ENCODE measurements at places on chromosomes 5 and 9. TPM values are rescaled to one million over a fixed set of nuclear protein-coding genes. Genes with fewer than 3 reads are reported as not detected.

The HAPLN1 gene
- not detected for total RNA-seq

The FAM53C gene
- total RNA-seq: 23.7 TPM

The RGMB gene
- total RNA-seq: 22.8 TPM

GRCh38 chr9:115759426-115759825 lies 394.2 kb upstream of the PAPPA start:
- H3K4me3 ChIP-seq: no peak overlapping the region
- H3K27ac ChIP-seq: no peak overlapping the region
- no peaks in the 10 kb centered on the region for H3K27me3 ChIP-seq
- no peaks in the 10 kb centered on the region for H3K4me1 ChIP-seq

DNA sequence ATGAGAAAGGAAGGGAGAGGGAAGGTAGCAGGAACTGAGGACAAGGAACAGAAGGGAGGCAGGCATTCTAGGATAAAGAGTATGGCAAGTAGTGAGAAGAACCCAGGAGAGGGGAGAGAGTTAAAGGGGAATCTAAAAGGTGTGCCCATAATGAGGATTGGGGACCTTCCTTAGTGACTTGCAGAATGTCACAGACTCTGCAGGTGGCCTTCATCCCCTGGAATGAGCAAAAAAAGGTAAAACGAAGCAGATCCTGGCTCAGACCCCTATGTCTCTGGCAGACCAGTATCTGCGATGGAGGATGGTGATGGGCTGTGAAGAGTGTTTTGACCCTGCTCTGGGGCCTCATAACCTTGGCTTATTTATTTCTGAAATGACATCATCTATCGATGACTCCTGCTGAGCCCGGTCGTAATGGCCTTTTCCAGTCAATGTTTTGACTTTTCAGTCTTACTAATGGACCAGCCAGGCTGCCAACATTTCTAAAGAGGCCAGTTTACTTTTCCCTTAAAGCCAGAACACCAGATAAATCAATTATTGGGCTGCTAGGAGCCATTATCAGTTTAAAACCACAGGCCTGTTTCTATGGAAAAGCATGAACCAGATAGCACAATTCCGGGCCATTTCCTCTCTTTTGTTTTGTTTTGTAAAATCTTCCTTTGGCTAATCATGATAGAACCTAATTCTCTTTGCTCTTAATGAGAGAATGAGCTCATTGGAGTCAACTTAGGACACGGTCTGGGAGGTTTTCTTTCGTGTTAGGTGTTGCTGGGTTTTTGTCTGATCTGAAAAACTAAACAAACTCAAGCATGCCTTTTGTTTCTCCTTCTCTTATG lies 3.1 kb downstream of the TMOD1 start:
- H3K4me3 ChIP-seq: no peak overlapping the region
- H3K27me3 ChIP-seq: peaks cover 17% of the 10 kb centered on the region
- no peak overlapping the region for H3K27ac ChIP-seq
- peaks cover 20% of the 10 kb centered on the region for H3K4me1 ChIP-seq

DNA sequence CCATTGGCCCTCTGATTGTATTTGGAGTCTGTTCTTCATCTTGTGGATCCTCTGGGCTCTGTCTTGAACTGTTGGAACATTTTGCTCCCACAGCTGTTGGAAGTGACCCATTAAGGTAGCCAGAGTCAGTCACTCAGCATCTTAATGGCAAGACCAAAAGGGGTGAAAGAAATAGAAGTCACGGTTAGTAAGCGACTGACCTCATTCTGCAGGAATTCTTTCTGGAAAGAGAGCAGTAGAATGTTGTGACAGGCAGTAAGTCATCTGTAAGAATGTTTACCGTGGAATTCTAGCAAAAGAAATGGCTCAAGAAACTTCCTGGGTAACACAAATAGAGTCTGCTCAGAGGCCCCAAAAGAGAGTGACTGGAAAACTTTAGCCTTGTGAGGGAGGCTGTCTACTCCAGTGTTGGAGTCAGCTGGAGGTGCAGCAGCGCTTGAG lies 28.6 kb upstream of the TNC start:
- H3K4me3 ChIP-seq: no peak overlapping the region
- H3K27ac ChIP-seq: no peak overlapping the region
- H3K27me3 ChIP-seq: peaks cover 6% of the 10 kb centered on the region

- H3K27me3 ChIP-seq: no peaks in the 10 kb centered on the region
- H3K27ac ChIP-seq: no peak overlapping the region
- H3K36me3 ChIP-seq: no peaks in the 10 kb centered on the region
Observed at GRCh38 chr5:3875144-3875543, 279.5 kb downstream of the IRX1 start.

GRCh38 chr5:34022121-34022705 lies 14.4 kb upstream of the AMACR start:
- H3K27ac ChIP-seq: peak overlapping the region; percentile 30
- H3K4me1 ChIP-seq: peaks cover 12% of the 10 kb centered on the region
- H3K4me3 ChIP-seq: peak overlapping the region; percentile 18
- H3K36me3 ChIP-seq: peaks cover 25% of the 10 kb centered on the region

DNA sequence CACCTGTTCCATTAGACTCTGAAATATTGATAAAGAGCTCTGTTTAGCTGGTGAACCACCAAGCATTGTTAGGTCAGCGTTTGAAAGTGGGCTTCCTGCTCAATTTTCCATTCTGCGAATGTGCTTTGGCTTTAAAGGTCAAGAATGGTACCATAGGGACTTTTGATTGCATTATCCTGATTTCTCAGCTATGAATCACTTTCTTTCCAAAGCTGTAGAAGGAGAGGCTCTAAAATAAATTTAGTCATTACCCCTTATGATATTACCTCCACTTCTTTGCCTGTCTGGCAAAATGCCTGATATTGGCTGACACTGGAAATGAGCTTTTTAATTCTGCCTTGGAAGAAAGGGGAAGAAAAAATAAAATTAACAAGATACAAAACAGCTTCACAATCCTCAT lies 237.2 kb upstream of the CTNND2 start:
- no peaks in the 10 kb centered on the region for H3K36me3 ChIP-seq
- no peaks in the 10 kb centered on the region for H3K27me3 ChIP-seq
- H3K4me3 ChIP-seq: no peak overlapping the region
- no peak for DNase-seq

DNA sequence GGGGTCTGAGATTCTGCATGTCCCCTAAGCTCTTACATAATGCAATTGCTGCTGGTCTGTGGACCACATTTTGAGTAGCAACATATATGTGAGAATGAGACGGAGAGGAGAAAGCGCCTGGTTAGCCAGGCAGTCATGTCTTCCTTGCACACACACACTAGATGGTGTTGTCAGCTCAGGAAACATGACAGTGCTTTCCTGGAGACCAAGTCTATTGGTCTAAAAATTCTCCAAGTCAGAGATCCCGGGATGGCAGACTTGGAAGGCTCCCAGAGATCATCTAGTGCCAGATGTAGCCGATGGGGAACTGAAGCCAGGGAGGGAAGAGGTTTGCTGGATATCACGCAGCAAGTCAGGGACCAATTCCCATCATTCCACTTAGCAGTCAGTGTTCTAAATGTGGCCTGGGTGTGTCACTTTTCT lies 53.4 kb downstream of the GALNT12 start:
- no peaks in the 10 kb centered on the region for H3K4me1 ChIP-seq
- no peak for DNase-seq
- H3K27me3 ChIP-seq: no peaks in the 10 kb centered on the region

DNA sequence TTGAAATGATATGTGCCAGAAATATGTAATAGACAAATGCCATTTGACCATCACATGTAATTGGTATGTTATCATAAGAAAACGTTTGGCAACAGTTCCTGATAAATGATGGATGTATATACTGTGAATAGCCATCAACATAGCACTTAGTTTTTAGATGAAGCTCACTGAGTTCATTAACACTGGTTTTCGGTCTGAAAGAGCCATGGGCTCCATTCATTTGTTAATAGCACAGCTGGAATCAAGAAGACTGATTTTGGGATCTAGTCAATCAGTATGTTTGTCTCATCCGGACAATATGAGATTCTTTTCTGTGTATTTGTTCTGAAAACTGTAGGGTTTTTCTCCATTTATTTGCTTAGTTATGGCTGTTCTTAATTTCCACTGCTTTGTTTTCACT lies 413.5 kb upstream of the CLINT1 start:
- peaks cover 3% of the 10 kb centered on the region for H3K36me3 ChIP-seq
- DNase-seq: no peak
- no peak overlapping the region for H3K27ac ChIP-seq

- no peak for DNase-seq
- H3K27ac ChIP-seq: no peak overlapping the region
- no peak overlapping the region for H3K4me3 ChIP-seq
- H3K36me3 ChIP-seq: no peaks in the 10 kb centered on the region
- H3K4me1 ChIP-seq: no peaks in the 10 kb centered on the region
- H3K27me3 ChIP-seq: no peaks in the 10 kb centered on the region
Observed at GRCh38 chr5:20536341-20536740, 548.3 kb upstream of the CDH18 start.

DNA sequence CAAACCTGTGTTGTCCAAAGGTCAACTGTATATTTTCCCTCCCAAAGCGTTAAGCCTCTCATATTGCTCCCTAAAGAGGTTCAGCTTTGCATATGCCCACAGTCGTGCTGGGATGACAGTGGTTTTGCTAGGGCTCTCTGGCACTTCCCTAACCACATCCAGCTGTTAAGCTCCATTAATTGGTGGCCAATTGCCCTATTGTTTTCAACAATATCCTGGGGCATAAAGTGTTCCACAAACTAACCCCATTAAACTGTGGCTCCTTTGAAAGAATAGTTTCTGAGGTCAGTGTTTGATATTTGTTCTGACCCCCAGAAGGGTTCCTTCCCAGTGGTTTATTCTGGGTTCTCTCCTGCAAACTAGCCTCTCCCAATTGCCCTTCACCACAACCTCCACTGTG lies 194.5 kb downstream of the HSD17B3 start:
- no peak overlapping the region for H3K27ac ChIP-seq
- H3K27me3 ChIP-seq: no peaks in the 10 kb centered on the region
- H3K36me3 ChIP-seq: no peaks in the 10 kb centered on the region

GRCh38 chr5:88474574-88474973 lies 205.9 kb upstream of the TMEM161B start:
- H3K36me3 ChIP-seq: no peaks in the 10 kb centered on the region
- DNase-seq: no peak
- no peaks in the 10 kb centered on the region for H3K4me1 ChIP-seq
- H3K27me3 ChIP-seq: no peaks in the 10 kb centered on the region

- H3K27ac ChIP-seq: no peak overlapping the region
- DNase-seq: no peak
- H3K4me1 ChIP-seq: no peaks in the 10 kb centered on the region
- no peaks in the 10 kb centered on the region for H3K36me3 ChIP-seq
Observed at GRCh38 chr5:83709973-83710372, 10.7 kb downstream of the HAPLN1 start.

DNA sequence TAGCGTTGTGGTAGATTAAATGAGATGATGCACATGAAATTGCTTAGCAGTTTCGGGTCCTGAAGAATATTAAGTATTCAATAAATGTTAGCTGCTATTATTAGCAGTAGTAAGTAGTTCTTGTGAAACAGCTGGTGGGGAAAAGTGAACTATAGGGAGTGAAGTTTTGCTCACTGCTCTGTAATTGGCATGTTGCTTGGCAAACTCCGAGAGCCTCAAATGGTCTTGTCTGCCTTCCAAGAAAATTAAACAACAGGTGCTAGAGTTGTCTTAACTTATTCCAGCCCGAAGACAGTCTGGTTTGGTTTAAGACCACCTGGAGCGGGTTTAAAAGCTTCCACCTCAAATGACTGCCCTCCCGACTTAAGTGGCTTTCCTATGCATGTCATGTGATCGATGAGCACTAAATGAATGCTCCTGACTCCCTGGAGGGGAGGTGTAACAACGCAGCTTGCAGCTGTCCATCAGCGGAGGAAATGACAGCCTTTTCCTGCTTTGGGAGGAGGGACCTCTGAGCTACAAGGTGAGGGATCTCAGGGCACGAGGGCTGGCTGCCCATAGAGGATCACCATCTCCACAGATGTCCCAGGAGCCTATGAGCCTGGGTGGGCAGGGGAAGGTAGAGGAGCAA lies 202.9 kb upstream of the PANK3 start:
- H3K36me3 ChIP-seq: no peaks in the 10 kb centered on the region
- no peak for DNase-seq
- no peak overlapping the region for H3K4me3 ChIP-seq
- H3K27ac ChIP-seq: no peak overlapping the region

DNA sequence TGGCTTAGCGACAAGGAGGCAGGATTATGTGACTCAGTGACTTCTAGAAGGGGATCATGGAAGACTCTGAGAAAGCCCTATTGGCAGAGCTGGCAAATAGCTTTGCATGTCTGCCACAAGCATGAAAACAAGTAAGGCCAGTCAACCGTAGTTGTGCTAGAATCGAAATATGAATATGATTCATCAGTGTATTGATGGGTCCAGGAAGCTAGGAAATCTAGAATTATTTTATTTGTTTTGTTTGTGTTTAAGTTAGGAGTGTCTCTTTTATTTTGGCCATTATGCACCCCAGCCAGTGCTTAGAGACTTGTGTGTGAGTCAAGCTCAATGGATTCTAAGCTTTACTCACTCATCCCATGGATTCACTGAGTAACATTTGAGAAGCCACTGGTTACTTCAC lies 3.8 kb upstream of the ITGA2 start:
- peaks cover 16% of the 10 kb centered on the region for H3K4me1 ChIP-seq
- DNase-seq: no peak
- peaks cover 18% of the 10 kb centered on the region for H3K27me3 ChIP-seq
- no peak overlapping the region for H3K4me3 ChIP-seq

DNA sequence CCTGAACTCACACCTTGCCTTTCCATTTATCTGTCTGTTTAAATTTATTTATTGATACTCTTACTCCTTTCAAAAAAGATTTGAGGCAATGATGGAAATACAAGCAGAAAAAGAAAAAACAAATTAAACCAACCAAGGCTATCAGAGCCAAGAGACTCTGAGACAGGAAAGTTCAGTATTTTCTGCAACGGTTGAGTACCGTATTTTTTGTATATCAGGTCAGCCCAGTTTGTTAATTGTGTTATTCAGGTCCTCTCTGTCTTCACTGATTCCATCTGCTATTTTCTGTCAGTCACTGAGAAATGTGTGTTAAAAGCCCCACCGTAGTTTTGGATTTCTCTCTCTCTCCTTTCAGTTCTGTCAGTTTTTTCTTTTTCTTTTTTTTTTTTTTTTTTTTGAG lies 134.5 kb upstream of the SMIM23 start:
- no peak overlapping the region for H3K4me3 ChIP-seq
- no peaks in the 10 kb centered on the region for H3K36me3 ChIP-seq
- peaks cover 4% of the 10 kb centered on the region for H3K27me3 ChIP-seq
- no peaks in the 10 kb centered on the region for H3K4me1 ChIP-seq
- no peak for DNase-seq

GRCh38 chr5:126527892-126528291 lies 67.1 kb downstream of the ALDH7A1 start:
- H3K27ac ChIP-seq: no peak overlapping the region
- no peaks in the 10 kb centered on the region for H3K36me3 ChIP-seq
- H3K4me3 ChIP-seq: no peak overlapping the region

GRCh38 chr5:11150976-11151375 lies 389.9 kb upstream of the DAP start:
- no peak for DNase-seq
- H3K27me3 ChIP-seq: no peaks in the 10 kb centered on the region
- H3K4me1 ChIP-seq: no peaks in the 10 kb centered on the region
- no peak overlapping the region for H3K4me3 ChIP-seq
- no peak overlapping the region for H3K27ac ChIP-seq

Data from T-cell (primary cell).